ENCODE measurements at places on chromosomes 16 and 17. TPM values are rescaled to one million over a fixed set of nuclear protein-coding genes. Genes with fewer than 3 reads are reported as not detected.

The FBF1 gene
- 7.7 TPM for polyA plus RNA-seq

The HOXB9 gene
- polyA plus RNA-seq: not detected

The PPP1R27 gene
- 1.5 TPM for polyA plus RNA-seq

The TLCD3B gene
- polyA plus RNA-seq: 0.95 TPM

The EME1 gene
- polyA plus RNA-seq: 0.46 TPM

The WNK4 gene
- 4.7 TPM for polyA plus RNA-seq

The CCL18 gene
- not detected for polyA plus RNA-seq

The VMO1 gene
- polyA plus RNA-seq: 0.87 TPM

The CNTNAP4 gene
- not detected for polyA plus RNA-seq

The KRT20 gene
- polyA plus RNA-seq: not detected

The FSCN2 gene
- 15.3 TPM for polyA plus RNA-seq

The PDP2 gene
- polyA plus RNA-seq: 1.6 TPM

The REXO5 gene
- polyA plus RNA-seq: 2.5 TPM

The KRT9 gene
- polyA plus RNA-seq: not detected

The ZNRF1 gene
- polyA plus RNA-seq: 7.9 TPM

The PABPN1L gene
- polyA plus RNA-seq: 0.63 TPM

The DNAH17 gene
- 0.08 TPM for polyA plus RNA-seq

The OSGIN1 gene
- polyA plus RNA-seq: 15.9 TPM

The RSKR gene
- 6.9 TPM for polyA plus RNA-seq

Measured in pancreas (tissue), 10 donors.